Right lung (tissue), 10 donors: ENCODE measurements at places on chromosomes 7 and 10. TPM values are rescaled to one million over a fixed set of nuclear protein-coding genes. Genes with fewer than 3 reads are reported as not detected.

GCK gene
- polyA plus RNA-seq, result 2.4 TPM

CHST3 gene
- polyA plus RNA-seq, result 10.1 TPM

MMP21 gene
- 0.95 TPM for polyA plus RNA-seq

HOXA10 gene
- 0.94 TPM for polyA plus RNA-seq

LRRD1 gene
- polyA plus RNA-seq, result 0.55 TPM

DLX5 gene
- polyA plus RNA-seq, result 11.8 TPM

NPTX2 gene
- 0.81 TPM for polyA plus RNA-seq

PCDH15 gene
- polyA plus RNA-seq, result 1.2 TPM

C10orf90 gene
- polyA plus RNA-seq, result 16.3 TPM

HYAL4 gene
- not detected for polyA plus RNA-seq

PPP1R17 gene
- polyA plus RNA-seq, result not detected

UTF1 gene
- not detected for polyA plus RNA-seq

LIPF gene
- polyA plus RNA-seq, result 0.33 TPM

AP5Z1 gene
- 23.6 TPM for polyA plus RNA-seq

STEAP4 gene
- 17.9 TPM for polyA plus RNA-seq

OR2A25 gene
- not detected for polyA plus RNA-seq
